Activated CD4-positive, alpha-beta T cell treated with anti-CD3 and anti-CD28 coated beads, Interleukin-10, Interleukin-2, amounts not matched to agents 100 ng/mL and 50 ng/mL, durations not matched to agents 16 hours and 8 hours (primary cell): ENCODE measurements at places on chromosomes 1 and 21.

DNA sequence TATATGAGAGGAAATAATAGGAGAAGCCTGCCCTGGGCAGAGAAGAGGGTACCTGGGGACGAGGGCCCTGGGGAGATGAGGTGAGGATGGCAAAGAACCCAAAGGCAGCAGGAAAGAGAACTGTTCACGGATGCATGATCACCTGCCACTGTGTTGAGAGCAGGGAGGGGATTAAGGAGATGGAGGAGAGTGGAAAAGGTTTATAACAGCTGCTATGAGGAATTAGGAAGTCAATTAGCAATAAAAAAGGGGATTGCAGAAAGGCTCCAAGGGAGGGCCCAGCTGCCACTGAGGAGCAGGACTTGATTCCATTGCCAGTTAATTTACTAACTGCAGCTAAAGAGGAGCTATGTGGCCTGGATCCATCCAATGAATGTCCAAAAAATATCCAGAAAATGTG is 61.1 kb downstream of the GFI1 start:
- no peak for DNase-seq

- DNase-seq, result no peak
These were observed 3.0 kb upstream of the NEK7 start for GRCh38 chr1:198153804-198154203.

- no peak for DNase-seq
These were observed 20.7 kb downstream of the CD34 start for GRCh38 chr1:207890136-207890738.

DNA sequence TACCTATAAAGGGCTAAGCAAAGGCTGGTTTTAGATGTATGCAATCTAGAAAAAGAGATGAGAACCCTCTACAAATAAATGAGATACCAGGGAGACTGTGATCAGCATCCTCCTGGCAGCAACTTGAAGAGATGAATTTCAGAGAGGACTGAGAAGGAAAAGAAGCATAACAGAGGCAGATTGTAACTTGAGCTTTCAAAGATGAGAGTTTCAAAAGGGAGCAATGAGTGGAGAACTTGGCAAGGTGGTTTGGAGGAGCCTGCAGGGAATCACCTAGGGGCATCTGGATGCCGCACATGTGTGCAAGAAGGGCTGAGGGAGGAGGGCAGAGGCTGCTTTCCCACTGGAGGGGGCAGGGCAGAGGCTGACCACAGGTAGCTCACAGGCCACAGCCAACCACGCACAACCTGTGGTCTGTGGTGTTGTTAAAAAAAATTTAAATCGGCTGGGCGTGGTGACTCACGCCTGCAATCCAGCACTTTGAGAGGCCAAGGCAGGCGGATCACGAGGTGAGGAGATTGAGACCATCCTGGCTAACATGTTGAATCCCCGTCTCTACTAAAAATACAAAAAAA is 50.2 kb downstream of the PCNX2 start:
- no peak for DNase-seq

DNA sequence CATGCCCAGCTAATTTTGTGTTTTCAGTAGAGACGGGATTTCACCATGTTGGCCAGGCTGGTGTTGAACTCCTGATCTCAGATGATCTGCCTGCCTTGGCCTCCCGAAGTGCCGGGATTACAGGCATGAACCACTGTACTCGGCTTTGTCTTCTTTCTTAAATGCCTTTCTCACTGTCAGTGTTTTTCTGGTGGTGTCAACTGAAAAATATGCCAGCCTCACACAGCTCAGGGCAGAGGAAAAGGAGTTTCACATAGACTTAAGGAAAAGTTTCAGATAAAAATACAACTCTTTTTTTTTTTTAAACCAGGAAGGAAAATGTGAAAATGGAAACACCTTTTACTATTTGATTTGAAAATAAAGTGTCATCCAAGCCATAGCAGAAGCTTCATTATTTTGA is 4.6 kb upstream of the MAB21L3 start:
- no peak for DNase-seq

DNA sequence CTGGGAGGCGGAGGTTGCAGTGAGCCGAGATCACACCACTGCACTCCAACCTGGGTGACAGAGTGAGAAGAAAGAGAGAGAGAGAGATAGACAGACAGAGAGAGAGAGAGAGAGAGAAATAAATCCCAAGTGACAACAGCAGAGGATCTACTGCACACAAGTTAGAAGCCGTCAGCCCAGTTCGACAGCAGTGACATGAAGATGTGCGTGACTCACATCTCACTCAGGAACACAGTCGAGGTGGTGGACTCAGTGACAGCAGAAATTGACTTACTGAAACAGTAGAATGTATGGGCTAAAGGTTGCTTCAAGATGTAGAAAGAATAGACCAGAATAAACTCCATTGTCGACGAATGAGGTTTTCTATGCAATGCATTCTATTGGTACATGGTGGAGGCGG is 77.0 kb upstream of the KRTAP19-8 start:
- no peak for DNase-seq

GRCh38 chr1:115524236-115524635 is 117.5 kb upstream of the VANGL1 start:
- DNase-seq, result no peak

- no peak for DNase-seq
These were observed 9.3 kb upstream of the CTRC start for GRCh38 chr1:15428815-15429435.

DNA sequence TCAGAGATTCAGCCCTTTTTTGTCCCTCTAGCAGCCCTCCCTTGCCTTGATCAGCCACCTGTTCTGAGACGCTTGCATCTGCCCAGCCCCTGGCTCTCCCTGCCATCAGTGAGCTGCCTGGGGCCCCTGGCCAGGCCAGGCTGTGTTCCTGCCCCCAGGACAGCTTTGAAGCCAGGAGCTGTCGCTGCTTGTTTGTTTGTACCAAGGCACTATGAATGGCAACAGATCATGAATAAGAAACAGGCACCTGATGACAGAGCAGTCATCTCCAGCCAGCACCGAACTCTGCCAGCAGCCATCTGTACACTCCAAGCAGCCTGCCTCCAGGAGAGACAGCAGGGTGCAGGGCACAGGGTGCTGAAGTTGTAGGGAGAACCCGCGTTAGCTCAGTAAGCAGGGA is 8.1 kb upstream of the VWA5B1 start:
- DNase-seq, result no peak

DNA sequence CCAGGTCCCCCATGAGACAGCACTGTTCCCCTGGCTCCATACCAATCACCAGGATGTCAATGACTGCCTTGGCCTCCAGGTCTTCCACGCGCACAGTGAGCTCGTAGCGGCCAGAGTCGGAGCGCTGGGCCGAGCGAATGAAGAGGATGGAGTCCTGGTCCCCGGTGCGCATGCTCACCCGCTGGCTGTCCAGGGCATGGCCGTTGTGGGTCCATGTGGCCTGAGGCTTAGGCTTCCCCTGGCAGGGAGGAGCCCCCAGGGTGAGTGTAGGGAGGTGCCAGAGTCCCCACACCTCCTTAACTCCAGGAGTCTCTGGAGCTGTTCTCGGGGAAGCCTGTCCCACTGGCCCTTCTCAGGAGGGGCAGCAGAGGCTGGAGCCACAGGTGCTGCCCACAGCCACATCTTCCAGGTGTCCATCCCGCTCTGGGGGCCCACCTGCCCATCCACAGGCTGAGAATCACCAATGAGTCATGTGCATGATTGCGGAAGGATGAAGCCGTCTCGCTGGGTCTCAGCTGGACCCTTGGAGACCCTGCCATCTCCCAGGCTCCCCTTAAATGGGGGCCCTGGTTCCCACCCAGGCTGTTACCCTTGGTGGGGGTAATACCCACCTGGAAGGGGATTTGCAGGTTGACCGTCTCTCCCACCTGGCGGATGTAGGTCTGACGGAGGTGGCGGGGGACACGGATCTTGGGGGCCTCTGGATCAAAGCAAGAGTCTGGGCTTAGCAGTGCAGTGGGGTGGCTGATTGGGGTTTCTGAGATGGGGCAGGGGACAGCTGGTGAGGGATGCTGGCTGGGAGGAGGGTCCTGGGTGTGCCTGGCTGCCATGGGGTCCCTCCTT is 4.1 kb downstream of the MYBPH start:
- no peak for DNase-seq

DNA sequence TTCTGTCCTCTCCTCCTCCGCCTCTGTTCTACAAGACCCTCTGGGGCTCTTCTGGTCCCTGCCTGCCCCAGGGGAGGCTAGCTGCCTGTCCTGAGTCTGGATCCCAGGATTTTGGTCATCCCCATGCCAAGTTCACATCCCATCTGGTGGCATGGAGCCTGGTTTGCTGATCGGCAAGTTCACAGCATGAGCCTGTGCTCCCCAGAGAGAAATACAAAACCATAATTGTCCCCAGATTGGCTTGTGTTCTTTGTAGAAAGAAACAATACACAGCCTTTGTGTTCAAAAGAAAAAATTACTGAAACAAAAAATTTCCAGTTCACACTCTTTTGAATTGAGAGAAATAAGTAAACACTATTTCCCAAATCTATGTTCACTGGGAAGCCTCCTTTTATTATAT is 149.4 kb upstream of the ZC3H12A start:
- no peak for DNase-seq

DNA sequence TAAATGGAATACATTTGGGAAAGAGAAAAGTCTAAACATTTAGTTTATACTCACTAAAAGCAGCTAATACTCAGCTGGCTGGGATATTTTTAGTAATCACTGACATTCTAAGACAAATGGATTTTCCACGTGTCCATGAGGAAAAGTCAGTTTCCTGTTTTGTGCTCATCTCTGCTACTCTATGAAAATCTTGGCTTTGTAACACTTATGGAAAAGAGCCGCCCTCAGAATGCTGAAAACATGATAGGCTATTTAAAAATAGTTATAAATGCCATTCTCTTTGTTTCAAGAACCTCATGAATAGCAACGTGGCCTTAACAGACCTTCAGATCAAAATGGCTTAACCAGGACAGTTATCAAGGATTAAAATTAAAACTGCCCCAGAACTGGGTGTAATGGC is 29.9 kb downstream of the MRAP start:
- no peak for DNase-seq

DNA sequence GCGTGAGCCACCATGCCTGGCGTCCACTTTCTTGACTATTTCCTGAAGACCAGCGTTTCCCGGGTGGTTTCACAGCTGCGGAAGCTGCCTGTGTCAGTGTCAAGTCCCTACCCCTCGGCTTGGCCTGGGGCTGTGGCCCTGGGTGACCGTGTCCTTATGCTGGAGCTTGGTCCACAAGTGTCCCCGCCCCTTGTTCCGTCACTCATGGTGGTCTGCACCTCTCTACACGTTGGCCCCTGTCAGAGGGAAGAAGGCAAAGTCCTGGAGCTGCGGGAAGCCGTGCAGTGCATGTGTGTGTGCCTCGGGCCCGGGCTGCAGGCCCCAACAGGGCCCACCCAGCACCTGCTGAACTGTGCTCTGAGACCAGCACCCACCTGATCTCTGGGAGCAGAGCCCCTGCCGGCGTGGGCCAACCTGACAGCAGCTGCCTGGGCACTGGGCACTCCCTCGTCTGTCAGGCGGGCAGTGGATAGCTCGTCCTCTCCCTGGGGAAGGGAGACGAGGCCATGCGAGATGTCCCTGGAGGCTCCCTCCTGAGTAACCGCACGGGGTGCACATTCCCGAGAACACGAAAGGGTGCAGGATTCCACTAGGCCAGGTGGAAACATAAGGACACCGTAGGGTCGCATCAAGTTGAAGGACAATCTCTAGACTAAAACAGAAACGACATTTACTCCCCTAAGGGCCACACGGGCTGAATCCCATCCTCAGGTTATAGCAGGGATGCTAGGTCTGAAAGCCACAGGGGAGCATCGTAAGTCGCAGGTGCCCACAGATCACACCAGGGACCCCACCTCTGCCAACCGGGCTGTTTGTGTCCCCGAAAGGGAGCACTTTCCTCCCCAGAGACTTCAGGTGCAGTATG is 2.4 kb upstream of the C1orf159 start:
- no peak for DNase-seq

GRCh38 chr1:62725255-62725654 is 37.1 kb upstream of the DOCK7 start:
- no peak for DNase-seq

GRCh38 chr1:114482585-114482984 is 28.4 kb downstream of the TRIM33 start:
- DNase-seq, result no peak

DNA sequence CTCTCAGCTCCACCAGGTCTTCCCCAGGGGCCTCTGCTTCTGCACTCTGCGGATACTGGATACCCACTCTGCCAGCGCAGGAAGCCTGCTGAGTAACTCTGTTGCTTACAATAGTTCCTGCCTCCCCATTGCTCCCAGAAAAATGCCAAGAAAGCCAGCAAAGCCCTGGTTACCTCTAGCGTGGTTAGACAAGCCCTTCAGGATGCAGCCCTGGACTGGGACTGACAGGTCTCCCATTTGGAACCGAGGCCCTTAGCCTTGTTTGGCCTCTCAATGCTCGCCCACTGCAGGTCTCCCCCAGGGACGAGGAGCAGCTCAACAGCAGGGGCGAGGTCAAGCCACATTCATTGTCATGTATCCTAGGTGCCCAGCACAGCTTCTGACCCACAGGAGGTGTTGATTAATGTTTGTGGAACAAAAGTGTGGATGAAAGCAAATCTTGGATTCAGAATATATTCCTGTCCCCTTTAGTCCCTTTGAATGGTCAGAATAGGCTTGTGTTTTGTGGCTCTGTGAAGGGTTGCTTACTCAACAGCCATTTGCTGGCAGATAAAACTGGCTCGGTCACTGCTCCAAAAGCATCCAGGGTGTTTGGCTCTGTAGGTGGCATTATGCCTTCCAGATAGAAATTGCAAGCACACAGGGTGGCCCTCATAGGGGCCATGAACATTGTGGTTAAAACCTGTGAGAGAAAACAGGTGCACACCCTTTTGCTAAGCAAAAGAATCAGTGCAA is 58.9 kb downstream of the C1orf198 start:
- DNase-seq, result no peak

- no peak for DNase-seq
These were observed 124.2 kb downstream of the GRIK3 start for GRCh38 chr1:36909946-36910725.

GRCh38 chr1:31871703-31872102 is 55.9 kb upstream of the SPOCD1 start:
- no peak for DNase-seq

DNA sequence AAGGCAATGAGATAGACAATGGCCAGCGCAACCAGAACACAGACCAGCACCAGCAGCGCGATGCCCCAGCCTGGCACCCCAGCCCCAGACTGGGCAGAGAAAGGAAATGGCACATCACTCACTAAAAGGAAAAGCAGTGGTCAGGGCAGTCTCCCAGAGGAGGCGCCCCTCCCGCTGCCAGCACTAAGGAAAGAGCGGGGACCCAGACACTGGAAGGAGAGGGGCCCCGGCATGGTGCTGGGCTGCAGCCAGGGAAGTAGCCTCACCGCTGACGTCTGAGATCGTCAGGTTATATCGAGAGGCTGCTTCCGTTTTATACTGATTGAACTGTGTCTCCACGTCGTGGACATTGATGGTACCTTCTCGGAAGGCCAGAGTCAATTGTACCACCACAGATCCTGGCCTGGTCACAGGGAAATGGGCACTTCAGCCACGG is 13.8 kb downstream of the TRIM46 start:
- DNase-seq, result no peak

- DNase-seq, result no peak
These were observed 40.2 kb upstream of the ST6GALNAC5 start for GRCh38 chr1:76827066-76827465.

DNA sequence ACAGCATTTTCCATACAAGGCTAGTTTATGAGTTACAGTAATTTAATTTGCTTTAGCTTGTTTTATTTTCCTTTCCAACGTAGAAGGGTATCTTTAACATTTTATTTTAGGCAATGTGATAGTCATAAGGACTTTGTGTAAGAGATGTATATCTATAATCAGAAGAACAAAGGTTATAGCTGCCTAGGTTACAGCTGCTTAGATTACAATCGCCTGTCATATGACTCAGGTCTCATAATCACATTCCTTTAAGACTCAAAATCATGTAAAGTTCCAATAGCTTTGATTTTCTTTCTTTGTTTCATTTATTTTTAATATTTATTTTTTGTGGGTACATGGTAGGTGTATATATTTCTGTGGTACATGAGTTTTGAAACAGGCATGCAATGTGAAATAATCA is 37.8 kb upstream of the COP1 start:
- no peak for DNase-seq
